LoVo (cell line): ENCODE measurements at places on chromosomes 5 and 9.
A peak's percentile ranks its signal among the peaks of the same experiment; 100 is the strongest.

GRCh38 chr5:180340856-180341255 is 12.3 kb downstream of the GFPT2 start:
- no peak for DNase-seq

DNA sequence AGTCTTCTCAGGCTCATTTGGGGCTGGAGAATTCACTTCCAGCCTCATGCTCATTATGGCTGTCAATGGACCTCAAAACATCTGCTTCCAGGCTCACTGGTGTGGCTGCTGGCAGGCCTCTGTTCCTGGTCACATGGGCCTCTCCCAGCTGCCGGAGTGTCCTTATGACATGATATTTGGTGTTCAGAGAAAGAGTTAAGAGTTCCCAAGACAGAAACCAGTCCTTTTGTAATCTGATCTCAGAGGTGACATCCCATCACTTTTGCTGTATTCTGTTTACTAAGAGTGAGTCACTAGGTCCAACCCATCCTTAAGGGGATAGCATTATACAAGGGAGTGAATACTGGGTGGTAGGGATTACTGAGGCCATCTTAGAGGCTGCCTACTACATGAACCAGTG is 104.6 kb downstream of the CACNA1B start:
- peak; percentile 37 for DNase-seq

GRCh38 chr9:99825172-99826046 is 3.7 kb downstream of the NR4A3 start:
- no peak for DNase-seq

DNA sequence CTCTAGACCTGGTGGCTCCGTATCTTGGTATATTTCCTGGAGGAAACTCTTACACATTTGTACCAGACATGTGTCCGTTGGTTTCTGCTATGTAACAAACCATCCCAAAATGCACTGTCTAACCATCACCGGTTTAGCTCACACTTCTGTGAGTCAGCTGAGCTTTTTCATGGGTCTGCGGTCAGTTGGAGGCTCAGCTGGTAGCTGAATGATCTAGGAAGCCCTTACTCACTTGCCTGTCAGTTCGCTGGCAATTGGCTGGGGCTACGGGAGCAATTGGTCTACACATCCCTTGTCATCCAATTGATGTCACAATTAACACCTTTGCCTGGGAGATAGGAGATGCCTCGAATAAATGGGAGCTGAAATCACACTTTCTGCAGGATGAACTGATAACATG is 11.6 kb upstream of the WHRN start:
- DNase-seq, result no peak

- no peak for DNase-seq
Measured at GRCh38 chr5:108911055-108911454, 163.4 kb downstream of the FER start.

- DNase-seq, result no peak
Measured at GRCh38 chr5:115072266-115073064, 97.2 kb downstream of the TRIM36 start.

GRCh38 chr5:16502866-16503265 is 37.3 kb upstream of the ZNF622 start:
- no peak for DNase-seq

DNA sequence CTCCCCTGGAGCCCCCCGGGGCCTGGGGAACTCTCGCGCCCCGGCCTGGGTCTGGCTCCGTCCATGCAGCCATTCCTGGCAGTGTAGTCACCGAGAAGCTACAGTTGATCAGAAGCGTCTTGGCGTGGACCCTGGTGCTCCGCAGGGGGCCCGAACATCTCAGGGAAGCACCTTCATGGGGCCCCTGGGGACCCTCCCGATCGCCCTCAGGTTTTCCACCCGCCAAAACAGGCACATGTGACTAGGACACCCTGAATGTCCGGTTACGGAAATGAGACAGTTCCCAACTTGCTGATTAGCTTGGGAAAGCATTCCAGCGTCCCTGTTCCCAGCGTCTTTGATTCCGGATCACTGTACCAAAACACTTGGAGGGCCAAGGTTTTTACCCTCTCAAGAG is 472 bp downstream of the FBXO4 start:
- peak; percentile 34 for DNase-seq

DNA sequence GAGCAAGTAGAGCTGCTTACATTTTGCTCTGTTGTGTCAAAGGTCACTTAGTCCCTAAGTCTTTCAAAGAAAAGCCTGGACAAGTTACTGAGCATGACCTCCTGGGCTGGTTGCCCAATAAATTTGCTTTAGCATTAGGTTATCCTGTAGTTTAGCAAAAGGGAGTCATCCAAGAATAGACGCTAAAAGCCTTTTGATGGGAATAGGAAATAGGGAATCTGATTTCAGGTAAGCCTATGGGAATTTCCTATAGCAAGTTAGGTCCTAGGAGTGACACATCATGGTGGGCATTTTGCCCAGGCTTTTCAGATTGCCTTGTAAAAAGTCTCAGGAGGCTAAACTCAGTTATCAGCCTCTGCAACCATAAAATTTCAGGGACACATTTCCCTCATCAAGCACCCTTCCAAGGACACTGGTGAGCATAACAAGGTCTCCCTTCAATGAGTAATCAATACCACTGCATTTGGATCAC is 67.6 kb upstream of the RANBP3L start:
- DNase-seq, result peak; percentile 64

DNA sequence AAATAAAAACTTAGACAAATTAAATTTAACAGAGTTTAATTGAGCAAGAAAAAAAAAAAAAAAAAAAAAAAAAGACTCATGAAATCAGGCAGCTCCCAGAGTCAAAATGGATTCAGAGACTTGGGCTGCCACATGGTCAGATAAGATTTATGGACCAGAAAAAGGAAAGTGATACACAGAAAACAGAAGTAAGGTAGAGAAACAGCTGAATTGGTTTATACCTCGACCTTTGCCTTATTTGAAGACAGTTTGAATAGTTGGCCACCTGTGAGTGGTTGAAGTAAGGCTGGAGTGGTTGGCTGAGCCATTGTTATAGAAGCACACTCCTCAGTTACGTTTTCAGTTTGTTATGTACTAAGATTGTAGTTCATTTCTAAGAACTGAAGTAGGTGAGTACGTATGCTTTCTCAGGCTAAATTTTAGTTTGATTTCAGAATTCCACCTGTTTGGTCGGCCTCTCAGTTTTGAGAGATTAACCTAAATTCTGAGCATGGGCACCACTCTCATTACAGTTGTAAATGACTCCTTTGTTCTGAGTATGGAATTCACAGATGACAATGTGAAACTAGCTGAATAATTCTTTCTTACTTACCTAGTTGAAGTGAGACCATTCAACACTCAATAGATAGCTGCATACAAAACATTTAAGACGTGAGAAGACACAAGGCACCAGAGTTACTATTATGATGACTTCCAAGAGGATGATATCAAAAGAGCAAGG is 149.0 kb downstream of the AOPEP start:
- DNase-seq, result no peak

GRCh38 chr9:133532937-133533668 is 1.4 kb upstream of the ADAMTSL2 start:
- peak; percentile 16 for DNase-seq

GRCh38 chr9:105881021-105881420 is 186.7 kb downstream of the TMEM38B start:
- DNase-seq, result no peak

DNA sequence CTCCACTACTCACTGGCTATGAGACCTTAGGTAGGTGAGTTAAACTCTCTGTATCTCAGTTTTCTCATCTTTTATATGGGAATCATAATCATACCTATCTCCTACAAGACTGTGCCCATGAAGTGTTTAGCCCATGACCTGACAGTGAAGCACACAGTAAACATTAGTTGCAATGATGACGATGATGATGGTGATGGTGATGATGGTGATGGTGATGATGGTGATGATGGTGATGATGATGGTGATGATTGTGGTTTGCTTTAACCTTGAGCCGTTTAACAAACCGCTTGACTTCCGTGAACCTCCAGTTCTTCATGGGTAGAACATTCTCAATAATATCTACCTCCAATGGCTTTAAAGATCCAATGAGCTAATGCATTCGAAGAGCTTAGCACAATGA is 220.2 kb upstream of the MVB12B start:
- DNase-seq, result no peak

DNA sequence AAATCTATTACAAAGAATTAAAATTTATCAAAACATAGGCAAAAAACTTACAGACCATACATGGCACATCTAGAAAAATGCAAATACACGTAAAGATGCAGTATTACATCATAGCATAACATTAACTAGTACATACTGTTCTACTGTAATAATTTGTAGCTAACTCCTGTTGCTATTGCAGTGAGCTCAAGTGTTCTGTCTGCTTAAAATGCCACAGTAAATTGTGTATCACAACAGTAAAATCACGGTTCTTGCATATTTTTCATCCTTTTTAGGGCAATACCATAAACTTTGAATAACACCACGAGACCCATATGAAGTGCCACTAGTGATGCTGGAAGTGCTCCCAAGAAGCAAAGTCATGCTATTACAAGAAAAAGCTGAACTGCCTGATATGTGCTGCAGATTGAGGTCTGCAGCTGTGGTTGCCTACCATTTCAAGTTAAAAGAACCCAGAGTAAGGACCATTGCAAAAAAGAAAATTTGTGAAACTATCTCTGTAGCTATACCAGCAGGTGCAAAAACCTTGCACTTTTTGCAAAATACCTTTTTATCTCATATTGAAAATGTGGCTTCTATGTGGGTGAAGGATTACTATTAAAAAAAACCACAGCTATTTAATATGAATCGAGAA is 14.2 kb downstream of the HOMER1 start:
- DNase-seq, result no peak

- DNase-seq, result peak; percentile 92
Measured at GRCh38 chr5:55232985-55233928, at the start of gene CCNO. Gene CCNO, minus strand, starts transcription at chr5:55233608. Its CDS starts 85 bp downstream, at chr5:55233523.

- no peak for DNase-seq
Measured at GRCh38 chr9:122031776-122032175, 61.3 kb downstream of the TTLL11 start.

DNA sequence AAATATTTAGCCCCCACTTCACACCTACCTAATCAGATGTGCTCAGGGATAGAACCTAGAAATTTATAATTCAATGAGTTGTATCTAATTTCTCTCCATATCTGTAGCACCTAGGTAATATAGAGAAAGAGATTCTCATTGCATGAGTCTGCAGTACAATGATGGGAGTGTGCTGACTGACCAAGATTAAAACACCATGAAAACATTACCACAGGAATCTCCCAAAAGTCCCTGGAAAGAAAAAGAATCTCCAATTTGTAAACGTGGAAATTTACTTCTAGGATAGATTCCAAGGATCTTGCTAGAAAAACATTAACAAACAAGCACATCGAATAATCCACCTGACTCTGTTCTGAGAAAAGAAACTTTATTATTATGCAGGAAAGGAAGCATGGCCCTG is 45.0 kb upstream of the DMRTA1 start:
- DNase-seq, result no peak

GRCh38 chr5:150058480-150059126 is 27.8 kb downstream of the CSF1R start:
- no peak for DNase-seq

DNA sequence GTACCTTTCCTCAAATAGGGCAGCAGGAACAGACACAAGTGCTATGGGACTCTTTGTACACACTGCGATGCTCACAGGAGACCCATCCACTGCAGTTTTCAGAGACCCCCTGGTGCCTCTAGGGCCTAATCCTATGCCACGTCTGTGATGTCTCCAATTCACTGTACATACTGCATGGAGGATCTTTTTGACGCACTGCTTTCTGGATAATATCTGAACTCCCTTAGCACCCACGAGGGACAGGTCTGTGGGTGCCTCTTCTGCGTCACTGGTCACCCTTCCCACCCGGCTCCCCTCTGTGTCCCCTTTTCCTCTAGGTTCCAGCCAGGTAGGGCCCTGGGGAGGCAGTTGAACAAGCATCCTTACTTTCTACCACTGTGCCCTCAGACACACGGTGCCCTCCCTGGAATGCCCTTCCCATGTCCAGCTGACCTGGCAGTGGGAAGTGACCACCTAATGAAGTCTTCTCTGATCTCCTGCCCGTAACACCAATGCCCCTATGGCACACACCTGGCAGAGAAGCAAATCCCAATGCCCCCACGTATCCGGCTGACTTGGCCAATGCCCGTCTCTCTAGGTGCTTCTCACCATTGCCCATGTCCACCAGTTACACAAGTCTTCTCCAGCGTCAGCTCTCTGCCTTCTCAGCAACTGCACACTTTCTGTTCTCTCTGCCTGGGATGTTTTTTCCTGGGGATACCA is 41.5 kb downstream of the FOXI1 start:
- no peak for DNase-seq

DNA sequence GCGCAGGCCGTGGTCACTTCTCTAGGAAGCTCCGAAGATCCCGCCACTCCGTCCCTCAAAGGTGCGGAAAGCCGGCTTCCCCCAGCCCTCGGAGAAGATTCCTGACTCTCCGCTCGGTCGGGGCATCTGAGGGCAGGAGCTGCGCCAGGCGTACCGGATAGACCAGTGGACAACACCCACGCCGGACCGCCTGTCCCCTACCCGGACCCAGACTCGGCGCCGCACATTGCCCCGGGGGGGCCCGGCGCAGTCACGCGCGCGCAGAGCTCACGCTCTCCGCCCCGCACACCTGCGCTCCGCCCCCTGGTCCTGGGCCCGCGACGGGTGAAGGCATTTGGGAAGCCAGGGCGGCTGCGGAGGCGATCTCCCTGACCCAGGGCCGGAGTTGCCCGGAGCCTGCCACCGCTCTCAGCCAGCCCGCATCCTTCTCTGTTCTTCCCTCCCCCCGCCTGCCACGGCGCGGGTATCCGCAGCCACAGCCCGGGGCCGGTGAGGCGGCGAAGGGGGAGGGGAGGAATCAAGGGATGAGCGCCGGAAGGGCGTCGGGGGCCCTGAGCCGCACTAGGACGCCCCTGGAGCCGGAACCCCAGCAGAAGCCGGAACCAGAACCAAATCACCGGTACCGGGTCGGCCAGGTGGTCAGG is 448 bp downstream of the RELL2 start:
- peak; percentile 45 for DNase-seq

- peak; percentile 92 for DNase-seq
Measured at GRCh38 chr9:32552172-32552872, at the start of the genes SMIM27 and TOPORS. Gene SMIM27, plus strand, starts transcription at chr9:32552327. Its CDS starts 108 bp downstream, at chr9:32552435. Gene TOPORS, minus strand, starts transcription at chr9:32552586. Its CDS starts 150 bp downstream, at chr9:32552436.

DNA sequence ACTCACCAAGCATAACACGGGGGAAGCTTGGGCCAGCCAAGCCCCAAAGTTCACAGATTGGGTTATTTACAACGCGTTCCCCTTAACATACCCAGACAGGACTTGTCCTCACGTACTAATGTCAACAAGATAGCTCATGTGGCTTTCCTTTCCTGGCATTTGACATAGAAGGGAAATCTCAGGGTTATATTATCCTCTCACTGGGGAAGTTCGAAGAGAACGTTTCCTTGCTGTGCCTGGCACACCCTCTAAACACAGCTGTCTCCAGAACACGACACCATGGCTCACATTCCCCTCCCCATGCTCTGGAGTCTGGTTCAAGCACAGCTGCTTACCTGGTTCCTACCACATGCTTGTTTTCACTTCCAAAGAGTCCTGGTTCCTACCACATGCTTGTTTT is 46.8 kb upstream of the OTULINL start:
- no peak for DNase-seq

DNA sequence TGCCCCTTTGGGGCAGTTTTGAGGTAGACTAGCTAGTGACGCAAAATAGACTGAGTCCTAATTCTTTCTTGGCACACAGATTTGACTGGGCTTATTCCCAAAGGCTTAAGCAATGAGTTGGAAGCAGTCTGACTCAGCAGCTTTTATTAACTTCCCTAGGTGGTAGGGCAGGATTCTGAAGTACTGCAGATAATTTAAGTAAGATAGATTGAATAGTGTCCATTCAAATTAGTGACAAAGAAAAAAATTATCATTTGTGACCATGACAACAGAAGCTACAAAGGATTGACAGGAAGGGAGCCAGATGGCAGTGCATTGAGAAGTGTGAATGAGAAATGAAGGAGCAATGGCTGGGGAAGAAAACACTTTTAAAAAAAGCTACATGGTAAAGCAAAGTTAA is 649.4 kb downstream of the CDH9 start:
- DNase-seq, result no peak

GRCh38 chr5:82808960-82809359 is 268.2 kb downstream of the TMEM167A start:
- no peak for DNase-seq
